ENCODE measurements at places on chromosomes 11 and 22.
A peak's percentile ranks its signal among the peaks of the same experiment; 100 is the strongest.

- peak; percentile 77 for DNase-seq
Observed at GRCh38 chr11:96207459-96208449, 135.2 kb downstream of the MAML2 start.

DNA sequence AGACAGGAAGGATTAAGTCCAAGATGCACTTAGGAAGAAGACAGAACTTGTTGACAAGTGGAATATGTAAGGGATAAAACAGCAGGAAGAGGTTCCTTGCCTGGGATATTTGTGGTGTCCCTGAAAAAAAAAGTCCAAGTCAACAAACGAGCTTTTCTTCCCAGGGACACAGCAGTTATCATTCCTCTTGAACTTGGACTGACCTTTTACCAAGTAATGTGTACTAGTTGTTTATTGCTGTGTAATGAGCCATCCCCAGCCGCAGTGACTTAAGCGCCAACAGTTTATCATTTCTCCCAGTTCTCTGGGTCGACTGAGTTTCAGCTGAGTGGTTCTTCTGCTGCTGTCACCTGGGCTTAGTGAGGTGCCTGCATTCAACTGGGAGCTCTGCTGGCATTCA lies 37.0 kb downstream of the KREMEN1 start:
- no peak for DNase-seq

DNA sequence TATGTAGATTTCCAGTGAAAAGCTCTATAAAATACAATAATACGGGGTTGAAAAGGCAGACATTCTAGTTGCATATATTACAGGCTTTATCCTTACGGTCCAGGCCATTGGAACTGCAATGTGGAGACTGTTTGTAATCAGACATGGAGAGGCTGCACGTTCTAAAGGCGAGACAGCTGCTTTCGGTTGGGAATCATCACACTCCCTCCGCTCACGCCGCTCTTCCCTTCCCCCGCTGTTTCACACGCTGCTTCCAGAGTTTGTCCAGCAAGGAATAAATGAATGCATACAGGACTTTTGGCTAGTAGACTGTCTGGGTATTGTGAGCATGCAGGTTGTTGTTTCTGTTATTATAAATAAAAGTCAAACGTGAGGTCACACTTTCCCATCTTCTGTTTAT lies 13.5 kb upstream of the EFCAB6 start:
- DNase-seq: no peak

DNA sequence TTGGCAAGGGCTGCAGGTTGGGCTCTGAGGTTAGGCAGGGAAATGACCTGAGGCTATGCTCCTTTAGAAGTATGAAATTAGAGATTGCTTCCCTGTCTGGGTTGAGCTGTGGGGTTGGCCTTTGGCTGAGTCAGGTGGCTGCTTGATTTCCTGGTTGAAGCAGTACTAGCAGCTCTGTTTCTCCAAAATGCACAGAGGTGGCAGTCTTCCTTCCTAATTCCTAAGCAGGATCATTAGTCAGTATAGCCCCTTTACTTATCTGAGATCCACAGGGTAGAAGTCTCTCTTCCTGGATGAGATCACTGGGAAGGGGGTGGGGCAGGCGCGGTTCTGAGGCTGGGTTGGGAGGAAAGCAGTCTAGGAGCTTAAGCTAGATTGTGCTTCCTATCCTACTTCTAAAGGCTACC lies 1917.5 kb downstream of the LRRC4C start:
- DNase-seq: no peak

DNA sequence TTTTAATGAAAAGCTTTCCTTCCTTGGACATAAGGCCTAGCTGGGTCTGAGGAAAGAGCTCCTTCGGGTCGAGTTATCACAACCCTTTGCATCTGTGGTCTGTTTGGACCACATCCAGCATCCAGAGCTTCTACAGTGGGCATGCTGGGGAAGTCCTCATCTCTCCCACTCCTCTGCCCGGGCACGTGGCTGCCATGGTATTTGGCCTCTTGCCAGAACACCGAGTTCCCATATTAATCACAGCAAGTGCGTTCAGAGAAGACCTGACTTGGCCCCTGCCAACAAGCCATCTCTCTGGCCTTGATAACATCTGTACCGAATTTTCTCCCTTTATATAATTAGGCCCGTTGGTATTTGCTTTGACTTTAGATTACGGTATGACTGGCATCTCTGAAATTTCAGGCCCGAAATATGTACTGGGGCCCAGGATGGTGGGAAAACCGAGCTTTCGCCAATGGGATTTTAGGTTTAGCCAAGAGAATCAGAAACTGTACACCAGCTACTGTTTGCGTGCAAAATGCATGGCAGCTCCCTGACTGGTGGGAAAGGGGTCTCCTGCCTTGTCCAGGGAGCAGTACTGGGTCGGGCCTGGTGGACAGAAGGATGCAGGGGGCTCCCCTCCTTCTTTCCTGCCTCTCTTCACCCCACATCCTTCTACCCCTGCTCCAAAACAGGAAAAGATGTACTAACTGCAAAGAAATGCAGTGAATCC lies 90.0 kb downstream of the MICAL2 start:
- no peak for DNase-seq

- no peak for DNase-seq
Observed at GRCh38 chr11:83042964-83043711, 28.6 kb downstream of the RAB30 start.

DNA sequence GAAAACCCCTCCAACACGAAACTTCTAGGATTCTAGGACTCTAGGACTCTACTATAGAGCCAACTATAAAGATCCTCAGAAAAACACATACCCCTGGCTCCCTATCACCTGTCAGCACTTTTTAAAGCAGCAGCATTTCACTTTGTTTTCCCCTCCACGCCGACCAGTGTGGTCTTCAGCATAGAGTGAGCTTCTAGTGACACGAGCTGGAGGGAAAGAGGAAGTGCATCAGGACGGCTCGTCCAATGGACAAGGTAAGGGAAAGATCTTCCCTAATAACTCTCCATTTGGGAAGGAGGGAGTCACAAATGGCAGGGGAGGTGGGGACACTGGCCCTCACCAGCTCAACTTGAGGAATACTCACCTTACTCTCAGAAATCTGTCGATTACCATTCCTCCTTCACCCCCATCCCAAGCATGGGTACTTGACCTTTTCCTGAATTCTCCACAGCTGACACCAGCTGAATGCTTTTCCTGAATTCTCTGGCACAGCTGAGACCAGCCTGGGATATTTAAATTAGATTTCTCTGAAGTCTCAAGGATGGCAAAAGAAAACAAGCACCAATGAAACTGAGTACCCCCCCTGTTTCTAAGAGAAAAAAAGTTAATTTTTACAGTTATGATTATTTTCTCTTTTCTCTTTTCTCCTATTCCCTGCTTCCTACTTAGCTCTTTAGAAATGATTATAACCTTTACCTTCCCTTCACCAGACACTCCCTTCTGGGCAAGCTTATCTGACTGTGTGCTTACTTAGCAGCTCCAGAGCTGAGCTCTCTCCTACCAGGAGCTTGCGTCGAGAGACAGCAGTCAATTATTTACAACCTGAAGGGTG lies 33.3 kb upstream of the NNMT start:
- DNase-seq: no peak

DNA sequence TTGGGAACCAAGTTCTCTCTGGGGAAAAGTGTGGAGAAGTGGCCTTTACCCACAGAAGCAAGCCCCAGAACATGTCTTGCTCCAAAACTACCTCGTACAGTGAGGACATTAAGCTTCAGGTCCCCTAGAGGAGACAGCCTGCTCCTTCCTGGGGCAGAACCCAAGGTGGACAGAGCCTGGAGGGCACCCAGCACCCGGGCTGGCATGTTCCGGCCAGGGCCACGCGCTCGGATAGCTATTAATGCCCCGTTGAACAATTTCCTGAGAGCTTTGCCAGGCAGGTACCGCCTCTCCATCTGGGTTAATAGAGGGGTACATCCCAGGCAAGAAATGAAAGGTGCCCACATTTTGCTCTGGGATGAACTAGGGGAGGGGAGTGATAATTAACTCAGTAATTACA lies 169.0 kb upstream of the GRK3 start:
- DNase-seq: no peak

DNA sequence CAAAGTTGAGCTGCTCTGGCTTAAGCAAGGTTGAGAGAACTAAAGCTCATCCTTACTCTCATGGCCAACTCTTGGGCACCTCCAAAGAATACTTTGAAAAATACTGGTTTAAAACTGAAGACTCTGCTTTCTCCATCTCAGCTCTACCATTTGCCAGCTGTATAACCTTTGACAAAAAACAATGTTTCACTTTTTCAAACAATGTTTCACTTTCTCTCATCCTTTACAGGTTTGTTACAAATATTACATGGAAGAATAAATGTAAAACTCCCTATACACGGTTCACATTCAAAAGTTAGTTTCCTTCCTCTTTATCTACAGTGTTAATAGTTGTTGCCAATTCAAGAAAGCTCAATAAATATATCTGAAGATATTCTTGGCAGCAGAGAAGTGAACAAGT lies 19.2 kb downstream of the AMBRA1 start:
- no peak for DNase-seq

- no peak for DNase-seq
Observed at GRCh38 chr11:73971175-73971719, 11.4 kb downstream of the UCP2 start.

GRCh38 chr11:92272651-92273050 lies 48.0 kb downstream of the FAT3 start:
- DNase-seq: no peak

DNA sequence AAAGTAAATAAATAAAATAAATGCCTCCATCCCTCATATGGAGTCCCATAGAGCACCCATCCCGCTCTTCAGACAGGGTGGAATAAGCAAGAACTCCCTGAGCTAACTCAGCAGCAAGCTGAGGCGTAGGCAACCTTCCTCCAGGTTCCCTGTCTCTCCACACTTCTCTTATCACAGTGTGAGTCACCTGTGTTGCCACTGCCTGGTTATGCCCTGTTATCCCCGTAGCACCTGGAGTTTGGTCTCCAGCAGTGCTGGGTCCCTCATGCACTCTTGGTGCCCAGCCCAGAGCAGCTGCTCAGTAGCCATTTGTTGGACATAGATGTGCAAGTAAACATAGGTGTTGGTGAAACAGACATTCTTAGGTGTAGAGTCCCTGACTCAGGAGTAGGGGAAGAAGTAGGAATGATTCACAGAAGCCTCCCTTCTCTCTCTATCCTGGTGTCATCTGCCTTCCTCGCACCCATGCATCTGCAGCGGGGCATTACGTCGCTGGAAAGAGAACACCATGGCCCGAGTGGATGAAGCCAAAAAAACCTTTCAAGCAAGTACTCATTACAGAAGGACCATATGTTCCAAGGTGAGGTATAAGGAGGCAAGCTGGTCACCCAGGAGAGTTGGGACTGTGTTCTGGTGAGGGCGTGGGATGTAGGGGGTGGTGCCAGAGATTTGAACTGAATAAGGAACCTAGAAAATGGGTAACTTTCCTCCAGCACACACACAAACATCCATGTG lies 56.0 kb downstream of the PISD start:
- DNase-seq: no peak

DNA sequence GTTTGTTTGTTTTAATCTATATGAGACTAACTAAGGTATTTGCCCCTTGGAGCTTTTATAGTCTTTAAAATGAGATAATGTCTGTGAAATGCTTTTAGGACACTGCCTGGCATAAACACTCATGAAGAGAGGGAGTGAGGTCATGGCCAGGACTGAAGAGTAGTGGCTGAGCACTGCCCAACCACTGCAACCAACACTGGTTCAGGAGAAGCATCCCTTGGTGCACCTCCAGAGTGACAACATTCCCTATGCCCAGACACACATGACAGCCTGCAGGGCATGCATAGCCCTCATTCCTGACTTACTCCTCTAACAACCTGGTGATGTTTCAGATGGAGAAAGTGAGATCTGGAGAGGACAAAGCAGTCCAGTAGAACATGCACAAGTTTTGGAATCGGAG lies 36.1 kb downstream of the ME3 start:
- DNase-seq: no peak

- peak; percentile 70 for DNase-seq
Observed at GRCh38 chr22:27134315-27134701, 476.9 kb downstream of the MIAT start.

DNA sequence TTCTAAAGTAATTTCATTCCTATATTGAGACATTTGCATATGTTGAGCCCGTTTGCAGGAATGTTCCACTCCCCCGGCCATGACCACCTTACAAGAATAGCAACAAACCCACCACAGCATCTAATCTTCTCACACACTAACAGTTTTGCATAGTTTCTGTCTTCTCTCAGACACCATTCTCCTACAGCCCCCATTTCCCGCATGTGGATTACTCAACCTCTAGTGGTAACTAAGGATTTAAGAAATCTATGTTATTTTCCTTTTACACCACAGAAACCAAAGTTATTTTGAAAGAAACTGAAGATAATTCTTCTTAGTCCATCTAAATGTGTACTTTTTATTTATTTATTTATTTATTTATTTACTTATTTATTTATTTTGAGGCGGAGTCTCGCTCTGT lies 2.3 kb downstream of the MS4A4E start:
- DNase-seq: no peak

DNA sequence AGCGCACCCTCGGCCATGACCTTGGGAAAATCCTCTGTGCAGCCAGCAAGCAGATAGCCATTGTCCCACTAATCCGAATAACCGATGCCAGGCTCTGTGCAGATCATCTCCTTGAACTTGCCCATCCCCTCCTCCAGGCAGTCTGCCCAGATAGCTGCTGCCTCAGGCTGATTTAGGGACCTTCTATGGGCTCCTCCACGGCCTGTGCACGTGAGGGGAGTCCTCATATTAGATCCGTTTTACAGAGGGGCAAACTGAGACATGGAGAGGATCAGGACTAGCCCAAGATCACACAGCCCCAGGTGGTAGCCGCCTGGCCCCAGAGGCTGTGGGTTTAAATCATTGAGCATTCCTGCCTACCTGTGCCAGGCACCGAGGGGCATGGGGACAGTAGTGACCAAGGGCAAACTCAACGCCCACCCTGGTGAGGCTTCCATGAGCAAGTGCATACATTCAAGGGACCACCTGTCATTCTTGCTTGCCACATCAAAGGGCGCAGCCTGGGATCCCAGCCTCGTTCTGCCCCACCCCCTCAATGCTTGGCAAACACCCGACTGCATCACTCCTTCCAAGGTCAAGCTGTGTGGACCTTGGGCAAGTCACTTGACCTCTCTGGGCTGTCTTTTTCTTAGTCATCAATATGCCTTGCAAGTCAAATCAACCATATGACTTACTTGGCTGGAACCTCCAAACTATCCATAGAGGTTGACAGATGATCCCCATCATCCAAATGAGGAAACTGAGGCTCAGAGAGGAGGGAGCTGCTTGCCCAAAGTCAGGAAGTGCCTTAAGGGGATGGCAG lies 131.6 kb downstream of the MN1 start:
- no peak for DNase-seq

DNA sequence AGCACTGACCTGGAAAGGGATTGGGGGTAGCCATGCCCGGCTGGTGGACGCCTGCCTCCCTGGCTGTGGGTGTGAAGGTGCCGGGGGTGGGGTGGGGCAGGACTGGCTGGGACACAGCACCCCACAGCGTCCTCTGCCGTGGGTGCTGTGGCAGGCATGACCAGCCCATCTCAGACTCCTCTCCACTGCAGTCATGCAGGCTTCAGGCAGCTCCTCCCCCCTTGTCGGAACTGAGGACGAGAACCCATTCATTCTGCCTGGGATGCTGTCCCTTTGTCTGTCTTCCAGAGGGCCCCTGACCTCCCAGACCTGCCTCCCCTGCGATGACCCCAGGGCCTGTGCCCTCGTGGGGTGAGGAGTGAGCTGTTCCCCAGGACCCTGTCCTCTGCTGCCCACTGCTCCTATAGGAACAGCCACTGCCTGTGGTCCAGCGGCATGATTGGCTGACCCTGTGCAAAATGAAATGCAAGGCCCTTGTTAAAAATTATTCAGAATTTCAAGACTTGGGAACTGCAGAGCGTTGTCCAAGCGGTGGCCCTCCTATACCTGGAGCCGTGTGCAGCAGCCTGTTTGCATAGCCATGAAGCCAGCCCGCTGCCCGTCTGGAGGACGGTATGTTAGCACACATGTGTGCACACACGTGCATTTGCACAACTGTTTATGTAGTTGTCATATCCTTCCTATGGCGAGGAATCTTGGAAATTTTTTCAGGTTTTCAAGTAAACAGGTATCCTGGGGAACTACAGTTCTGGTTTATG lies 1122.3 kb downstream of the BRD1 start:
- no peak for DNase-seq
